PC-3 (cell line): ENCODE measurements at places on chromosomes 16 and 17.

DNA sequence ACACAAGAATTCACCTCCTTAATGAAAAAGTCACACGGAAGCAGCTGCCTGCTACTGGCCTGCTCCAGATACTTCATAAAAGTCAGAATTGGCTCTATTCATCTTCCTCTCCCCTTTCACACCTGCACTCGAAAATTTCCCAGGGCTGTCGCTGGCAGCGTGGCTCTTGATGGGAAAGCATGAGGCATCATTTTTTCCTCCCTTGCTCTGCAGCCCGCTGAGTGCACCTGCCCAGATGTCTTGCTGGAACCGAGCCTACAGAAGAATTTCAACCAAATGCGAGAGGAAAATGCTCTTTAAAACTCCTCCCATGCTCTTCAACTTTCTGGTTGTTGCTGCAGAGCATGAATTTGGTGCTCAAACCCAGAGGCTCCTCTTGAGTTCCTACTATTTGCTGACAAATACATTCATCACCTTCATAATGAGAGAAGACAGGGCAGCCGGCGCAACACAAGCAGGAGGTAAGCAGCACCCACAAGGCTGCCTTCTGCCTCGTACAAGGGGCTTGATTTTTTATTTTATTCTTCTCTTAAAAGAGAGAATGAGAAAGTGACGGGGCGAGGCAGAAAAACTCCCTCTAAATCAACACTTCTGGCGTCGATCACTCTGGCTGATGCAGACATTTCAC, 146.8 kb downstream of the ZFHX3 start:
- DNase-seq, result no peak

DNA sequence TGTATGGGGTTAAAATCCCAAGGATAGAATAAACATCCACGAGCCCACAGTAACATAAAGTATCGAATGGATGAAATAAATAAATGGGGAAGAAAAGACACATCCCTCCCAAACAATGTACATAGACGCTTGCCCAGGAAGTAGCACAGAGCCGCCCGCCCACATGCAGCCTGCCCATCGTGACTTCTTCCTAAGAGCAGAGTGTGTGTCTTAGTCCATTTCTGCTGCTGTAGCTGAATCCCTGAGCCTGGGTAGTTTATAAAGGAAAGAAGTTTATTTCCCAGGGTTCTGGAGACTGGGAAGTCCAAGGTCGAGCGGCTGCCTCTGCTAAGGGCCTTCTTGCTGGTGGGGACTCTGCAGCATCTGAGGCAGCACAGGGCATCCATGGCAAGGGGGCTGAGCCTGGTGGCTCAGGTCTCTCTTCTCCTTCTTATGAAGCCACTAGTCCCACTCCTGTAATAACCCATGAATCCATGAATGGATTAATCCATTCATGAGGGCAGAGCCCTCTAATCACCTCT, 39.4 kb upstream of the ZNF469 start:
- no peak for DNase-seq

- DNase-seq, result no peak
These were observed 1.6 kb upstream of the DHRS11 start for GRCh38 chr17:36590082-36590481.

GRCh38 chr17:80318166-80318565, 57.5 kb downstream of the RNF213 start:
- no peak for DNase-seq

- no peak for DNase-seq
These were observed 76.5 kb downstream of the GPRC5B start for GRCh38 chr16:19808061-19808641.

GRCh38 chr16:27291722-27292240, 22.0 kb upstream of the IL4R start:
- DNase-seq, result no peak

- peak; percentile 82 for DNase-seq
These were observed 26.8 kb upstream of the FOXK2 start for GRCh38 chr17:82492643-82493225.

DNA sequence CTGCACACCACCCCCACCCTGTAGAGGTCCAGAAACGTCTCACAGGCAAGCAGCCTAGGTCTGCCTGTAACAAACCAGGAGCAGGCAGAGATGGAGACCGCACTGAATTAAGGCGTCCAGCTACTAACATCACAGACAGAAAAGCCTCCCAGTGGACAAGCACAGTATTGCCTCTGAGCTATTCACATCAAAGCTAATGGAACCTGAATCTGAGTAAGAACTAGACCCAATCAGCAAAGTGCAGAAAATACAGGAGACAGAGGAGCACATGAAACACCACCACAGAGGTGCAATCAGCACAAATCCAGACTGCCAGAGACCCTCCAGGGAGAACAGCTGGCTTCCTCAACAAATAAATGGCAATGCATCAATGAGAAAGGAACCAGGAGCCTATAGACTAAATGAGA, 22.2 kb upstream of the PEMT start:
- DNase-seq, result peak; percentile 84

DNA sequence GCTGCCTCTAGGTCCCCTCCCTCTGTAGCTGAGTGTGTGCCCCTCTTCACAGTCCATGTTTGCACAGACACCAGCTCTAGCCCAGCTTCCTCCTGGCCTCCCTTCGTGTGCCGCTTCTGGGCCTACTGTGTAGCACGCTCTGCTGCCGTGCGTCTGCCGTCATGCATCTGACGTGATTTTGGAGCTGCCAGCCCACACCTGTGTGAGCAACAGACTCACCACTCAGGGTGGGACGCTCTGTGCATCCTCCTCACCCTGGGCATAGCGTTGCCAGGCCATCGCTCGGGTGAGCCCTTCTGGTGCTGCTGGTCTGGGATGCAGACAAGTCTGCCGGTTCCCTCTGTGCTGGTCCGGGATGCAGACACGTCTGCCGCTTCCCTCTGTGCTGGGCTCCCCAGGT, 39.4 kb upstream of the ZNF750 start:
- DNase-seq, result no peak

- peak; percentile 75 for DNase-seq
These were observed 102.6 kb upstream of the CREBBP start for GRCh38 chr16:3983081-3983520.

DNA sequence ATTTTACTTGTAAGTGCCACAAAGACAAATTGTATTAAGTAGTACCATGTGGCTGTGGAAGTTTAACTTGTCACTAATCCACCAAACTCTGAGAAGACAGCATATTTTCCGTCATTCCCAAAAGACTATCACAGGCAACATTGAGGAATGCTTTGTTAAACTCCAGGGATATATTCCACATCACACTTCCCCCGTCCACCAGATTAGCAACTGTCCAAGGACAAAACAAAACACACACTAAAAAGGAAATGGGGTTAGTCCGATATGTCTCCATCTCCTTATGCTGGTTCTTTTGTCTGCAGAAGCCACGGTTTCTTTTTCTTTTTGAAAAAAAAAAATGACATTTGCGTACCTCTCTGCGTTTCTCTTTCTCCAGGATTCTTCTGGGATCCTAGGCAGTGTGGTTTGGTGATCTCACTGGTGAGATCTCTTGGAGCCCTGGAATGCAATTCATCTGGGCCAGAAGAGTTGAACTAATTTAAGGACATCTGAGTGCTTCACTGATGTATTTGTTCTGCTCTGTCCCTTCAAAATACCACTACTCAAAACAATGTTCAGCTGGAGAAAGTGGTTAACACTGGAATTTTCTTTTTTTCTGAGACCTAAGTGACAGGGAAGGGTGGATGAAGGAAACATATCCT, 40.6 kb downstream of the PRKCB start:
- DNase-seq, result no peak

DNA sequence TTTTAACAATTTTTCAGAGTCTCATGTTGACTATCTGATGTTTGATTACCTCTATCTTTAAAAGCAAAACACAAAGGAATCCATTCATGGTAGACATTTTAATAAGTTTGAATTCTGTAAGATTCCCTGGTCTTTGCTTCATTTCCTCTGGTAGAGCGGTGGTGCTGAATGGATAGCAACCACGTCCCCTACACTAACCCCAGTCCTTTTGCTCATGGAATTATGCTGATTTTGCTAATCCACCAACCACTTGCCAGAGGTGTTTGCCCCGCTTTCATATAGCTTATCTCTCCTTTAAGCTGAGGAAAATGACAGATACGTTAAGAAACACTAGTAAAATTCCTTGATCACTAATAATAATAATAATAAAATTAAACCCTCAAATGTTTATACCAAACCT, 9.5 kb downstream of the KCNJ16 start:
- DNase-seq, result no peak

GRCh38 chr16:17318238-17318637, 152.5 kb downstream of the XYLT1 start:
- no peak for DNase-seq

DNA sequence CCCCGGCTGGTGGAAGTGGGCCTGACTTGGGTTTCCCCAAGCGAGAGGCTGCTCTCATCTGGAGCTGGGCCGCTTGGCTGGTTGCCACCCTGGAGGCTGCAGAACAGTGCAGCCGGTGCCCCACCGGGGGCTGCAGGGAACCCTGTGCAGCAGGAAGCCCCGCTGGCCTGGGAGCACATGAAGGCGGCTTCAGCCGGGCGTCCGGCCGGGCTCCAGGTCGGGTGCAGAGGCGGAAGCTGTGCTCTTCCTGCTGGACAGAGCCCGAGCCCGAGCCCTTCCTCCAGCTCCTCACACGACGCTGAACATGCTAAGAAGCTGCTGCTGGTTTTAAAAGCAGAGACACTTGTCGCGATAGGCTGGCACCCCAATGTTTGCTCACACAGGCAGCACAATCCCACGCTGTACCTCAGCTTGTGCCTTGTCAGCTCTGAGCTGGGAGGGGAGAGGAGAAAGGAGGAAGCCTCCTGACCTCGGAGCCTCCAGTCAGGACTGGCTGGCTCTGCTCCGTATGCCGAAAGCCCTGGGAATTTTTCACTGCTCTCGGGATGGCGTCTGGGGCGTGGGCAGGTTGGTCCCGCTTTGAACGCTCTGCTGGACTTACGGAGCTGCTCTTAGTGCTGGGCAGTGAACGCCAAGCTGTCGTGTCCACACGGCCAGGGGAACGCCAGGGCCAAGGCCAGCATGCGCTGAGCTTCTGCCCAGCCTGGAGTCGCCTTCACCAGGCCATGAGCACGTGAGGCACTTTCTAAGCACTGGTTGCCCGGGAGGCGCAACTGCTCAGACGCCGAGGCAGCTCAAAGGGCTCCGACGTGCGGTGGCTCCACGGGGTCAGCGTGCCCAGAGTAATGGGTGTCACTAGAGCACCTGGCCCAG, 8.8 kb downstream of the CDK5R1 start:
- no peak for DNase-seq

DNA sequence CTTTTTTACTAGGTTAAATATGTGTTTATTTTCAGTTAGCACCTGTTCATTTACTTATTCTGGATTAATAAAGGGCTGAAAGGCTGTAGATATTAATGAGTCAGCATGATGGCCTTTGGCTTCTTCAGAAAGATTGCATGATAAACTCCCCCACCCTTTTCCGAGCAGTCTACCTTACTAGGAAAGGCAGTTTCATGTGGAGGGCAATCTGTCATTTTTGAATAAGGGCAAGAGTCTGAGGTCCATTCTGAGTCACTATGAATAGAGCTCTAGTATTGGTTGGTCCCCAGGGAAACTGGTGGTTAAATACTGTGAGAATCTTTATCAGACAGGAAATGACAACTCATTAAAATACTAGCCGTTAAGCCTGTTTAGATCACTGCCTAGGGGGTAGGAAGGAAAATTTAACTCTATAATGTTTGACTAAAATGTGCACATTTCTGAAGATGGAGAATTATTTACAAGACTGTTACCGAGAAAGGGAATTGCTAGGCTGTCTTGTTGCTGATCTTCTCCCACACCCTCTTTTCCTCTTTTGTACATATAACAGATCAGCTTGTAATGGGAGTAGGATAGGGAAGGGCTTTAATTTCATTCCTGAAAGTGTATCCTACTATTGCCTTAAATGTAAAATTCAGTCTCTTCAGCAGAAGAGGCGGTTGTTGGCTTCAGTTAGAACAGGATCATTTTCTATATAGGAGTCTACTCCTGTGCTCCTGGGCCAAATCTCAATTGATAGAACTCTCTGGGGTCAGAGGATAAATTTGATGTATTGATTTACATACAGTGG, 63.3 kb downstream of the TUBD1 start:
- DNase-seq, result peak; percentile 100

- DNase-seq, result no peak
These were observed 7.8 kb downstream of the DBNDD1 start for GRCh38 chr16:90011508-90011819.

- DNase-seq, result no peak
These were observed 176.2 kb upstream of the FOXF1 start for GRCh38 chr16:86334079-86334635.

DNA sequence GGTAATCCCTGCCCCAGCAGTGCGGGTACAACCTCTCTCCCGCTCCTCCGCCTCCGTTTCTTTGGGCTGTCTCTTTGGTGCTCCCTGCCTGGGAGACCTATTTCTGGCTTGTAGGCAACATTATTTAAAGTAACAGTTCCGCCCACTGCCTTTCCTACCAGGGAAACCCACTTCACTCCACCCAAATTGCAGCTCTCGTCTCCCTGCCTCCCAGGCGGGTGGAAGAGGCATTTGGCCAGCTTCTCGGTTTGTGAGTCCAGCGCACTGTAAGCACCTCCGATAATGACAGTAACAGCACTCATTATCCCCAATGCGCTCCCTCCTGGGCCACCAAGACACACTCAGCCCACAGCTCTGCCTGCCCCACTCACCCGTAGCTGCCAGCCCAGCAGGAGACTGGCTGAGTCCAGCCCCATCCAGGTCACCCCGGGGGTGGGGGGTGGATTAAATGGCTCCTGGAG, 165.1 kb upstream of the CDC42EP4 start:
- no peak for DNase-seq

DNA sequence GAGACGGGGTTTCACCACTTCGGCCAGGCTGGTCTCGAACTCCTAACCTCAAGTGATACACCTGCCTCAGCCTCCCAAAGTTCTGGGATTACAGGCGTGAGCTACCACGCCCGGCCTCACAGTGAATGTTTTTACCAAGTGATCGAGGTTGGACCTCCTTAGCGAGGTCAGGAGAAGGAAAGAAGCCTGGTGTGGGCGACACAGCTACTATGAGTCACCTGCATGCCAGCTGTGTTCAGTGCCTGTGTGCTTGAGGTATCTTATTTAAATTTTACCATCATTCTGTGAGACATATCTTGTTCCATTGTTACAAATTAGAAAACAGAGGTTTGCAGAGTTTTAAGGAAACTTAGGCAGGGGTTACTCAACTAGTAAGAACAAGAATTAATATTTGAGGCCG, 174.8 kb upstream of the DYNLRB2 start:
- DNase-seq, result no peak
